SK-MEL-5 (cell line): ENCODE measurements at places on chromosomes 4 and X.

DNA sequence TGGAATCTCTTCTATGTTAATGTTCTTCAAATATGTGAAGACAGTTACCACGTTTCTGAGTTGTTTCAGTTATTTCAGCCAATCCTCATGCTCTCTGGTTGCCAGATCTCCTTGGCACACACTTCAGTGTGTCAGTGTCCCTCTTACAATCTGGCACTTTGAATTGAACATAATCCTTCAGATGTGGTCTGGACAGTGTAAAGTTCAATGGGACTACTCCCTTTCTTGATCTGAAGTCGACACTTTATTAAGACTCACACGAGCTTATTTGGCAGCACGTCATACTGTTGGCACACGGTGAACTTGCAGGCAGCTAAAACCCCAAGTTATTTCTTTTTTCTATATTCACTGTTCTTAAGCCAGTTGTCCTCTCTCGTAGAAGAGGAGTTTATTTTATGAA is 28.2 kb downstream of the ARSJ start:
- DNase-seq: no peak

- DNase-seq: no peak
These were observed 642.5 kb upstream of the GALNTL6 start for GRCh38 chr4:171170671-171171070.

DNA sequence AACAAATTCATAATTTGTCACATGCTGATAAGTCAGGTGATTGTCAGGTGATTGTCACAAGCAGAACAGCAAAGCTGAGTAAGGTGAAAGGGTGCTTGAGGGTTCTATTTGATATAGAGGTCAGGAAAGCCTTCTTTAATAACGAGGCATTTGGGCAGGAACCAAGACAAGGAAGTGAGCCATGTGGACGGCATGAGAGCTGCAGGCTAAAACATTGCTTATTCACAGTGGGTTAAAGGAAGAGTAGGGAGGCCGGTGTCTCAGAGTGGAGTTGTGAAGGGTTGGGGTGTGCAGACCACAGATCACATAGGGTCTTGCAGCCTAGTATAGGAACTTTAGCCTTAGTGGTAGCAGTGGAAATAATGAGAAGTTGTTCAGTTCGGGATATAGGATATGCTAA is 31.3 kb upstream of the CYP2U1 start:
- DNase-seq: peak; percentile 22

GRCh38 chr4:136156947-136157346 is 1375.3 kb downstream of the PCDH18 start:
- no peak for DNase-seq

GRCh38 chr4:105527081-105527480 is 25.3 kb upstream of the ARHGEF38 start:
- no peak for DNase-seq

- no peak for DNase-seq
These were observed 141.8 kb downstream of the MXRA5 start for GRCh38 chrX:3204606-3205005.

DNA sequence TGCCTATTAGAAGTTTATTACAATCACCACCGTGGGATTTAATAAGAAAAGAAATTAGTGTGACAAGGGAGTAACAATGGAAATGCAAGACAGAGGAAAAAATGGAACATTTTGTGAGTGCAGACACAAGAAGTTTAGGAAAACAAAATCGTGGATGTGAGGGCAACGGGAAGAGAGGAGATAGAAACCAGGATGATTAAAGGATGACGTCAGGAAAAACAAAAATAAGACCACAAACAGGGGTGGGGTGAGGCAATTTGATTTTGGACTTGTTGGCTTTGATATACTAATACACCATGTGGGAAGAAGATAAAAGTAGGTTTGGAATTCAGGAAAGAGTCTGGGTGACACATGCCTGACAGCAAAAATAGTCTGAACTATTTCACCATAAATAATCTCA is 38.2 kb upstream of the GPM6A start:
- no peak for DNase-seq

DNA sequence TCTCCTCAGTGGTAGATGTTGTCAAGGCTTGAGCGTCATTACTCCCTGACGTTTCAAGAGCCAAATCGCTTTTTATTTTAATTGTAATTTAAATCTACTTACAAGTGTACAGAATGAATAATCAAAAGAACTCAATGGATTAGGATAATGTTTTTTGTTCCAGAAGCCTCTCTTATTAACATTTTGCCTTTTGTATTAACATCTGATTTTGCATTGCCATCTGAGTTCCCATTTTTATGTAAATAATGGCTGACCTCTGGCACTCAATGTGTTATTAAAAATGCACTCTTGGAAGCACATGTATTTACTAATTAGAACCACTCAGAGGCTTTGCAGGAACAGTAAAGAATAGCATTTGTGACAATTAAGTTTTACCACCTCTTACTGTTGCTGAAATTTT is 411.0 kb downstream of the EPHA5 start:
- no peak for DNase-seq

GRCh38 chrX:97766501-97767095 is 882.9 kb downstream of the RPA4 start:
- no peak for DNase-seq

GRCh38 chrX:53284684-53285447 is 3.5 kb upstream of the IQSEC2 start:
- peak; percentile 55 for DNase-seq

- peak; percentile 85 for DNase-seq
These were observed 6.7 kb downstream of the BBS12 start for GRCh38 chr4:122739174-122739573.

- no peak for DNase-seq
These were observed 18.8 kb upstream of the TMSB4X start for GRCh38 chrX:12955882-12956703.

DNA sequence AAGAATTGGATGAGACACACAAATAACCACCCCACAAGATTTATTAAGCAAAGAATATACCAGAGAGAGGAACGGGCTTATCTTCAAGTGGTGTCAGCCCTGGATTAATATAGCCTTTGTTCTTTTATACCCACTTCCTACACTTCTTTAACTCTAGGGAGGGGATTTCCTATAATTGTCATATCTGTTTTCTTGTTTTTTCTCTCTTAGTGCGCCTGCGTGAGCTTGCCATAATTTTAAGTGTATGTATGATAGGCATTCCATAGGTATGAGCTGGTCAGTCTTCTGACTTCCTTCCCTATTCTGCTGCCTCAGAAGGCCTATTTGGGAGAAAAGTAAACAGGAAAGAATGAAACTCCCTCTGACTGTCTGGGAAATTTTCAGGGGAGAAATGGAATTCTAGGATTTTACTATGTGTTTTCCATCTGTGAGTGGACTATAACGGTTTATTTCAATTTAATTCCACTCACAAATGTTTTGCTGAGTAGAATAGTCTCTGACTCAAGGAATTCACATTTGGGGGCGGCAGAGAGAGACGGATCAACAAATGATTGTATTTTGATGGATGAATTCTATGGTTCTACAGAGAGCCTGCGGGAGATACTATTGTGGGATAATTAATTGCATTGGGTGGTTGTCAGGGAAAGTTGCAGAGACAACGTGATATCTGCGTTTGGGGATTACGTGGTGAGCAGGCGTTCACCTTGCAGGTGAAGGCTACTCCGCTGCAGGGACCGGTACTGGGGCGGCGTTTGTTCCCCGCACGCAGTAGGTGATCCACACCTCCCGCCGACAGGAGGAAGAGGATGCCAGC is 626 bp upstream of the CEP135 start:
- DNase-seq: peak; percentile 74

- peak; percentile 9 for DNase-seq
These were observed 184.8 kb downstream of the UNC5C start for GRCh38 chr4:95363966-95364365.

DNA sequence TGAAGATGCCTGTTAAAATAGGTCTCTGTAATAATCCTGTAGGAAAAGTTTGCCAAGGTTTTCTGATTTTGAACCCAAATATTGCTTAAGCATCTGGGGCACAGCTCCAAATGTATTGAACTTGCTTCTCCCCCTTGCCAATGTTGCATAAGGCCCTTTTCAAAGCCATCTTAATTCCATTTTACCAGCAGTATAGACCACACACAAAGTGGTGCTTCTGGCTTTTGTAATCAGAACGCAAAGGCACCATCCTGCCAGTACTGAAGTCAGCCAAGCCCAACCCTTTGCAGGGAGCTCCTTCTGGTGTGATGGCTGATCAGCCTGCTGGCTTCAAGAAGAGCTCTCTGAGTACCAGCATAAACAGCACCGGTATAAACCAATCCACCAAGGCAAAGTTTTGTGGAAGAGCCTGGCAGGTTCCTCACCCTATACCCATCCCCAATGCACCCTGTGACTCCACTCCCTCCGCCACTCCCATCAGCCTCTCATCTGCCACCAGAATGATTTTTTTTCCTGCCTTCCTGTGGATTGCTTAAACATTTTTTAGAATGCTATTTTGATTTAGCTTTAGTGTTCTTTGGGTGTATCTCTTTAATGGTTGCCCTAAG is 39.2 kb upstream of the USP9X start:
- DNase-seq: peak; percentile 10

DNA sequence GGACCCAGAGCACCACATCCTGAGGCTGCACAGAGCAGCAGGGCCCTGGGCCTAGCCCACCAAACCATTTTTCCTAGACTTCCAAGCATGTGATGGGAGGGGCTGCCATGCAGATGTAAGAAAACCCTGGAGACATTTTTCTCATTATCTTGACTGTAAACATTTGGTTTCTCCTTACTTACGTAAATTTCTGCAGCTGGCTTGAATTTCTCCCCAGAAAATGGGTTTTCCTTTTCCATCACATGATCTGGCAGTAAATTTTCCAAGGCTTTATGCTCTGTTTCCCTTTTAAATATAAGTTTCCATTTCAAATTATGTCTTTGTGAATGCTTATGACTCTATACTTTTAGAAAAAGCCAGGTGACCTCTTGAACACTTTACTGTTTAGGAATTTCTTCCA is 945.9 kb upstream of the NDST4 start:
- no peak for DNase-seq

DNA sequence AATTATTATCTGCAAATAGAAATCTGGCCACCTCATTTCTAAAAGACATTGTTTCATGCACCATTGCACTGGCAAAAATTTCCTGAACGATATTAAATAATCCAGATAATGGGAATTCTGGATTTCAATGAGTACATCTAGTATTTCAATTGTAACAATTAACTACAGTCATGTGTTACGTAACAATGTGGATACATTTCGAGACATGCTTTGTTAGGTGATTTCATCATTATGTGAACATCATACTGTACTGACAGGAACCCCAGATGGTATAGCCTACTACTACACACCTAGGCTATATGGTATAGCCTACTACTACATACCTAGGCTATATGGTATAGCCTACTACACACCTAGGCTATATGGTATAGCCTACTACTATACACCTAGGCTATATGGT is 14.8 kb downstream of the LAMTOR3 start:
- DNase-seq: no peak

GRCh38 chr4:38917481-38918025 is 49.9 kb downstream of the FAM114A1 start:
- DNase-seq: peak; percentile 14

DNA sequence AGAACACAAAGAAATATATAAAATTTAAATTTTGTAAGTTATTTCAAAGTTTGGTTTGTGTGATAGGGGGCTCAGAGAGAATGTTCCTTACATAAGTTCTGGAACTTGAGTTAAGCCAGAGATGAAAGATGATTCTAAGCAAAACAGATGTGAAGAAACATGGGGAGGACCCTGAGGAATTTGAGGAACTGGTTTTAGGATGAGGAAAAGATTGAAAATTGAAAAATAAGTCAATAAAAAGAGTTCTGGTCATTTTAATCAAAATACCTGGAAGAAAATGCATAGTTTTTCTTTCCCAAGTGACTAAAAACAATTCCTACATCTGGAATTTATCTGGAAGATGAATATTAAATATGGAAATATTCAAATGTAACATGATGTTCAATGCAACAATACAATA is 37.4 kb downstream of the HELQ start:
- no peak for DNase-seq

DNA sequence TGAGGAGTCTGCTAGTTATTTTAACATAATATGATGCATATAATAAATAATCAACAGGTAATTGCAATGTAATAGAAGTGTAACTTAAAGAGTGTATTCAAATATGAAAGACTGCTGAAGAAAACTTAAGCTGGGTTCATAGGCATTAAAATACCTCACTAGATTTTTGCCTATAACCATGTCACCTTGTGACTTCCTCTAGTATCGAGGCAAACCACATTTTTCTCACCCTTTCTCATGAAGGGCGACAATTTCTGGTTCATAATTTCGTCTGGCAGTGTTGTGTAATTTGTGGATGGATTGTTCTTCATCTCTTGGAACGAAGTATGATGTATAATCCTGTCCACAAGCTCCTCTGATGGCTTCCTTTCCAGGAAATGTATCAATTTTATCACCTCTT is 16.0 kb downstream of the SULT1E1 start:
- no peak for DNase-seq

GRCh38 chr4:164446516-164446915 is 307.4 kb upstream of the SMIM31 start:
- DNase-seq: no peak
